ENCODE measurements at places on chromosomes 2 and 18.

DNA sequence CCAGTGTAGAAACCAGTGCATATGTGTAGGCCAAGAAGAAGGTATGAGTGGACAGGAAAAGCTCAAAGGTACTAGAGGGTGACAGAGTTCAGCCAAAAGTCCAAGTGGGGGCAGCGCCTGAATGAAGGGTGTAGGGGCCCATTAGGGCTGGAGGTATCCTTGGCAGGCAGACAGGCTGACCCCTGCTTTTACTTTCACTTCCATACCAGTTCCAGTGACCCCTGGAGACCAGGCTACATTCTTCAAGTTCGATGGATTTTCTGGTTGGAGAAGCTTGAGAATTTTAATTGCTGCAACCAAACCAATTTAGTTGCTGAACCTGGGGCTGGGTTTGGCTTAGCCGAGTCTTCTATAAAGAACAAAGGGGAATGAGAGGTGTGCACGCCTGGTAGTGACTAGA, 42.3 kb upstream of the MRPL33 start:
- no peak for DNase-seq

DNA sequence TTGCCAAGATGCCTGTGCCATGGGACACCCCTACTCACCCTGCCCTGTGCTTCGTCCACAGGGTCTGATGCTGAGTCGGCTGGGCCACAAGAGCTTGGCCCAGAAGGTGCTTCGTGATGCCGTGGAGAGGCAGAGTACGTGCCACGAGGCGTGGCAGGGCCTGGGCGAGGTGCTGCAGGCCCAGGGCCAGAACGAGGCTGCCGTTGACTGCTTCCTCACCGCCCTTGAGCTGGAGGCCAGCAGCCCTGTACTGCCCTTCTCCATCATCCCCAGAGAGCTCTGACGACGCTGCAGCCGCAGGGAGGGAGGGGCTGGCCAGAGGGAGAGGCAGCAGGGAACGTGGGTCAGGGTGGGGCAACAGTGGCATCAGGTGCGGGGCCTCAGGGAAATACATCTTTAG, 81.5 kb downstream of the STPG4 start:
- no peak for DNase-seq

DNA sequence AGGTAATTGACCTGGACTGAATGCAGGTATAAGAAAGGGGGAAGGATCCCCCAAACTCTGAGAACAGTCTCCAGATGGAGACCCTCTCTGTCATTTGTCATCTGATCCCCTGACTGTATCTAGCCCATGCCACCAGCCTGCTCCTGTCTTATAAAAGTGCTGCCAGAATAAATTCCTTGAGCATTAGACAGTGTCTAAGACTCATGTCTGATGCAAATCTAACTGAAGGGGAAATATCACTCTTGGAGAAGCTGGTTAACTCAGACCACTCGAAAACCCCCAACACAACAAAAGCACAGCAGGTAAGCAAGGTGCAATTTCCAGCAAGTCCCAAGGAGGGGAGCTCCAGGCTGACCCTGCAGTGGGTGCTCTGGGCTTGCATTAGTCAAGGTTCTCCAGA, 40.9 kb upstream of the KDM3A start:
- DNase-seq: no peak

DNA sequence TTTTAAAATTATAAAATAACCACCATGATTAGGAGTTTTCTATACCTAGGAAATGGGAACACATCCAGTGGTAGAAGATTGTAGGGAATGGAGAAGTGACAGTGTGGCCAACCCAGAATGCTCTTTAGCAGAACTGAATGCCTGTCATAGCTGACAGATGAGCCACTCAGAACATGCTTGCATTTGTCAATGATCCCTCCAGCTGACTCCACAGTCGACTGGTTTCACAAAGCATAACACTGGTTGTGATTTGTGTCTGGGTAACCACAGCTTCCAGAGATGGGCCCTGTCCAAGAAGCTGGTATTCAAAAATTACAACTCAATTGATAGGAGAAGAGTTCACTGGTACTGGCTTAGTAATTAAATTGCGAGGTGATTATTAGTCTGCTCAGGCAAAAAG, 9.0 kb upstream of the CTIF start:
- DNase-seq: no peak

DNA sequence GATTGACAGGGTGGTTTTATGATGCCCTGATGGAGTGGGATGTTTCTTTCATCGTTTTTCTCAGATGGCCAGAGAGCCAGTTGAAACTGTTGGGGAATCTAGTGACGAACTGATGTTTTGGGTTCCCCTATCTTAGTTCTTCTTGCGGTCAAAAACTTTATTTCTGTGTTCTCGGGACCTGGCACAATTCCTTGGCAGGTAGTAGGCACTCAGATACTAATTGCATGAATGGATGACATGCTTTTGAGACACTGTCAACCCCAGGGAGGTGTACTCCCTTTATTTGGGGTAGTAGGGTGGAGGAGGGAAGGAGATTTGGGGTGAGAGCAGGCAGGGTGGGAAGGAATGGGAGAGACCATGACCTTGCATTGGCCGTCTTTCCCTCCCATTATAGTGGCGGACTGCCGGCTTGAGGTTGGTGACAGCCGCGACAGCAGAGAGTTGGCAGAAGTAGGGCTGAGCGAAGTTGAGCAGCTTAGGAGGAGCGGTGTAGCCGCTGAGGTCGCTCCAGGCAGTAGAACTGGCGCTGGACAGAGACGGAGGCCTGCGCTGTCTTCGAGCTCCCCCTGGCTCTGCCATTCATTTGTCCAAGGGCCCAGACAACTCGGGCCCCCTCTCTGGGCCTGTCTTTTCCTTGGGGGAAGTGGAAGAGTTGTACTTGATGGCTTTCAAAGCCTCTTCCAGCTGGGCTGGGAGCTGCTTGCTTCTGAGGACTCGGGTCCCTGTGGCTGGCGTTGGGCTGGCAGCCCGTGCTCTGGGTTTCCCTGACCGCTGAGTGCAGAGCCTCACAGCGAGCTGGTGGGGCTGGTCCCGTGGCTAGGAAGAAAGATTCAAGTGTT, 2.6 kb downstream of the TET3 start:
- no peak for DNase-seq

- no peak for DNase-seq
Measured at GRCh38 chr2:240260664-240261063, 120.2 kb upstream of the OTOS start.

DNA sequence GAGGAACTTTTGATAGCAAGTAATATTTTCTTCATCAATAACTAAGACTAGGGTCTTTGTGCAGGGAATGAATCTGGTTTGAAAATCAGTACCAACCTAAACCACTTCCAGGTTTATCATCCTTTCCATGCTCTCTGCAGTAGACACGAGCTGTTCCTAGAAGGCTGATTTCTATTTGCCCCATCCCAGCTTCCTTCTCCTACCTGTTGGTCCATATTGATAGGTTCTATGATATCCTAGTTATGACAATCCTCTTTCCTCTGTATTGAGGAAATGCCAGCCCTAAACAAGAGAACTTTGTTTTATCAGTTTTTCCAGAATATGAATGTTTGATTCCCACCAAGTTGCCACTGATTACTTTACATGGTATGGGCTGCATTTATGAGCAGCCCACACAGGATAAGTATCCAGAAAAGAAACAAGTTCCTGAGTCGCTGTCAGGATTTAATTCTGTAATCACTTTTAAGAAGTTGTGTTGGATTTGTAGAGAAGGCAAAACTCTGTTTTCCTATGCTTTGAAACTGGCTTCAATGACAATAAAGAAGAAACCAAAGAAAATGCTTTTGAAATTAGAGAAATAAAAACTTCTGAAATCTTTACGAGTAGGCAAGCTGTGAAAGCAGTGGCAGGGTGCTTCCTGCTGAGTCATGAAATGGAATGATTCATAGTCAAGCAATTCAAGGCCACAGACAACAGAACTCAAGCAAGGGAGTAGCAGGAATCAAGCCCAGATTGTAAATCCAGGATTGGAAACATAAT, 37.3 kb upstream of the TANK start:
- DNase-seq: no peak

- DNase-seq: no peak
Measured at GRCh38 chr2:32947484-32948143, 861 bp downstream of the LTBP1 start.

DNA sequence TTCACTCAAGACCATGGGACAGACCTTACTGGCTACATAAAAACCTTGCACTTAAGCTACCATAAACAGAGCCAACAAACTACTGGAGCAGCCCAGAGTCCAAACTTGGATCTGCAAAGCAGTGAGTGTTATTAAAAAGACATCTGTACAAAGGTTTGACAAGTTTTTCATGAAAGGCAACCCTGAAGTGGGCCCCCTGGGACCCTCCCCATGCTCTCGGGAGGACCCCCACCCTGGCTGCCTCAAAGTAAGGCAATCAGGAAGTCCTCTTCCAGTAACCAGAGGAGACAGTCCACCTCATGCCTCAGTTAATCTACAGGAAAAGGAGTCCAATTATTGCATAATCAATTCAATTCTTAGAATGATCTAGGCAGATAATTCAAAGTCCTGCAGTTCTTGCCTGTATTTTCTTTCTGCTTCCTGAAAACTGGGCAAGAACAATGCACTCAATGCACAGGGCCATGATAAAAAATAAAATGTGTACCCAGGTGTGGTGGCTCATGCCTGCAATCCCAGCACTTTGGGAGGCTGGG, 69.7 kb downstream of the TBC1D8 start:
- no peak for DNase-seq

GRCh38 chr18:305003-305501, 37.2 kb upstream of the THOC1 start:
- DNase-seq: no peak

GRCh38 chr2:39218391-39218790, 25.4 kb downstream of the CDKL4 start:
- DNase-seq: no peak

DNA sequence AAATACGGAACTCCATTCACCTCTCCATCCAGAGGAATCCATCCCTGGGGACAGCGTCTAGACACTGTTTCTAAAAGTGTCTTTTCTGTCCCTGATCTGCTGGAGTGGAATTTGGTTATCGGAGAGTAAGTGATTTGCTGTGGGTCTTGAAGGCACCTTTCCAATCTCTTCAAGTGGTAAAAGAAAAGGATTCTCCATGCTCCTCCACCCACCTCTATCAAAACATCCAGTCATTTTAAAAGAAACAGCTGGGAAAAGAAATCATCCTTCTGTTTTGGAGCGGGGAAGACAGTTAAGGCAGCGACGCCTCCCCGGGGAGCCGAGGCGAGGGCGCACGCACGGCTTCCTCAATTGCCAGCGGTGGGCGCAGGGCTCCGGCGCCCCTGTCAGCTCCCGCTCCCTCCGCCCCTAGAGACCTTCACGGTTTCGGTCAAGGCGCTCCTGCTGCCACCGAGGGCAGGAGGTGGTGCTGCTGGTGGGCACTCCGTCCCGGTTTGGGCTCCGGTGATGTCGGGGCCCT, 547 bp downstream of the SLC35F5 start:
- DNase-seq: peak; percentile 25

DNA sequence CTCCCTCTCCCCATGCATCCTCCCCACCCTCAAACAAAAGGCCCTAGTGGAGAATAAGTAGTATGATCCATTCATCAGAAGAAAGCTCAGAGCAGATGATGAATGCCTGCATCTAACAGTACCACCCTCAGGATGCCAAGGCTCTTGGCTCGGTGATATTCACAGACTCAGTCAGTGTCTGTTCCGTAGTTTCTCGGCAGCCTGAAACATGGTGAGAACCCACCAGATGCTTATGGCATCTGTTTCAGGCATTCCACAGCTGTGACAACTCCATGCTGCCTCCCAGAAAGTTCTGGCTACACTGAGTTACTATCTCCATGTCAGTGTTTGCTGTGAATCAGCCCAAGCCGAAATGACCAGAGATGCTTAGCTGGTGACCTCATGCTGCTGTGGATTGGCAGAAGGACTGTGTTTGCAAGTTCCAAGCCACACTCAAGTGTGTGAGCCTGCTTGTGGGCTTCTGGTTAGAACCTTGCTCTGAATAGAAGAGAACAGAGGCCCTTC, 83.9 kb downstream of the WDSUB1 start:
- DNase-seq: no peak

- no peak for DNase-seq
Measured at GRCh38 chr2:207750345-207750744, 19.4 kb downstream of the FZD5 start.

DNA sequence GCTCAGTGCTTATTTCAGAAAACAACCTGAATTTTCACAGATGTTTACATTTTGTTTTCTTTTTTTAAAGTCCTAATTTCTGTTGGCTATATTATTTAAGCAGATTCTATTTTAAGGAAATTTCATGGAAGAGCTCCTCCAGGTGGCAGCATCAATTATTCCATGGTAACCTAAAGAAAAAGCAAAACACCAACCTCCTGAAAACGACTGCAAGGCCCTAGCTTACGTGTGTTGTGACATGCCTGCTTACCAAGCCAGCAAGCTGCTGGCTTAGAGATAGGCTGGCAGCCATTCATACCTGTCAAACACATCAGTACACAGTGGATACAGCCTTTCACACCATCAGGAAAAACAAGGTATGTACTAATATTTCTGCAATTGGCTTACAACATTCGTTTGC, 64.9 kb downstream of the LPIN2 start:
- no peak for DNase-seq

- DNase-seq: no peak
Measured at GRCh38 chr2:153543635-153544071, 65.1 kb upstream of the RPRM start.

- no peak for DNase-seq
Measured at GRCh38 chr2:72106978-72107377, 40.7 kb downstream of the CYP26B1 start.

GRCh38 chr2:217735899-217736298, 266.9 kb downstream of the TNS1 start:
- no peak for DNase-seq

DNA sequence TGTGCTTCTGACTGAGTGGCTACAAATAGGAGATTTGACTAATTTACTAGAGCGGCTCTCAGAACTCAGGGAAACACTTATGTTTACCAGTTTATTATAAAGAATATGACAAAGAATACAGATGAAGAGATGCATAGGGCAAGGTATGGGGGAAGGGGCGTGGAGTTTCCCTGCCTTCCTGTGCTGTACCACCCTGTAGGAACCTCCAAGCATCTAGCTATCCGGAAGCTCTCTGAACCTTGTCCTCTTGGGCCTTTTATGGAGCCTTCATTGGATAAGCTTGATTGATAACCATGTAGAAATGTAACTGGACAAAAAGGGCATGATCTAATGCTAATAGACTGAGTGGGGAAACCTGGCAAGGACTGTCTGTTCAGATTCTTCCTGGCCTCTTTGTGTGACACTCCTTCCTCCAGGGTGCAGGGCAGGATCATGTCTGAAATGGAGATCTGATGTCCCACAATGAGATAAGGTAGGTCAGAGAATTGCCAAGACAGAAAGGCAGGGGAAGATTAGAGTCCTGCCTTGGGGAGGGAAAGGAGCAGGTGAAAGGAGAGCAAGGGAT, 101.8 kb upstream of the NPAS2 start:
- no peak for DNase-seq

- DNase-seq: no peak
Measured at GRCh38 chr2:236215196-236215595, 47.0 kb upstream of the GBX2 start.

- DNase-seq: no peak
Measured at GRCh38 chr2:240427729-240428128, 7.7 kb upstream of the GPC1 start.

GRCh38 chr18:36441426-36442240, 144.1 kb downstream of the FHOD3 start:
- DNase-seq: no peak

- DNase-seq: no peak
Measured at GRCh38 chr2:168858146-168858545, 32.1 kb downstream of the SPC25 start.

- no peak for DNase-seq
Measured at GRCh38 chr18:62702259-62702658, 13.1 kb upstream of the PHLPP1 start.

Data from stimulated activated CD4-positive, alpha-beta T cell treated with anti-CD3 and anti-CD28 coated beads, Interleukin-4, amount 100 ng/mL, for 48 hours (primary cell).